ENCODE measurements at places on chromosomes 3 and 15.
A peak's percentile ranks its signal among the peaks of the same experiment; 100 is the strongest.

DNA sequence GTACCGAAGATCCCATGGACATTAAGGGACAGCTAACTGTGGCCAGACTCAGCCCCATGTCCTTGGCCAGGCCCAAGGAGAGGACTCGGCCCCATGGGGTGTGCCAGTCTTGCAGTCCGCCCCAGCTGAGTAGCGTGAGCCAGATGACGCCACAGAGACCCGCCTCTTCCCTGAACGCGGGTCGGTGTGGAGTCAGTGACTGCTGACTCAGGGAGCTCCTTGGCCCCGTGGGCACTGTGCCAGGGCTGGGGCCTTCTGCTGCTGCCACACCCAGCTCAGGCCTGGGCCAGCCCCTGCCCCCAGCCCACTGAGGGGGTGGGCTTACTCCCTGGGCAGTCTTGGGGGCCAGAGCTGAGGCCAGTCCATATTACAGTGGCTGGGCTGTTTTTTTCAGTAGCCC, 52.8 kb downstream of the PLXNA1 start:
- DNase-seq, result no peak

GRCh38 chr3:104642827-104643226, 723.9 kb upstream of the ALCAM start:
- no peak for DNase-seq

DNA sequence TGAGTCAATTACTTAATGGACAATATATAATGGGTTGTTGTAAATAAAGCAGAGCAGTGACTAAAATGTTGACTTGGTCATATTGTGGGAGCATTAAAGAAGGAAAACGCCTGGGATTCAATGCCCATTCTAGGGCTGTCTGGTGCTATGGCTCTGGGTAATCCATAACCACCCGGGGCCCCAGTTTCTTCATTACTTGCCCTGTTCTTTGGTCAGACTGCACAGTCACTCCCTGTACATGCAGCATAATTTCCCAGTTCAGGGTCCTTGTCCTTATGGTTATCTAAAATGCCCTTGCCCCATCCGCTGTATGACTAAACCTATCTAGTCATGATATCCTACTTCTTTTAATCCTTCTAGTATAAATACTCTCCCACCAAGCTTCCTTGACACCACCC, 27.5 kb upstream of the DENND4A start:
- DNase-seq, result peak; percentile 6

DNA sequence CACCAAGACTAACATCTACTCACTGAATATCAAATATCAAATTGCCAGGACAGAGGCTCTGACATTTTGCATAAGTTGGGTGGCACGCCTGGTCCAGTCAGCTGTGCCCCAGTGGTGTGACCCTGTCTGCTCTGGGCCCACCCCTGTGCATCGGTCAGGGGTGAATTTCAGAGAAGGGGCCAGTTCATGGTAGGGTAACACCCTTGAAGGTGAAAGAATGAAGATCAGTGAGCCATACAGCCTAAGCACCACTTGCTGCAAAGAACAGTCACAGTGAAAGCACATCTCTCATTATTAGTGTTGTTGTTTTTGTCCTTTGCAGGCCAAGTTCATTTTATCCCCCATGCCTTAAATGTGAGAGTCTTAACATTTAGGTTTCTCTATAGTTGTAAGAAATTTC, 86.8 kb downstream of the MYRIP start:
- DNase-seq, result no peak

GRCh38 chr3:148815316-148816110, 12.1 kb upstream of the CPB1 start:
- DNase-seq, result no peak

DNA sequence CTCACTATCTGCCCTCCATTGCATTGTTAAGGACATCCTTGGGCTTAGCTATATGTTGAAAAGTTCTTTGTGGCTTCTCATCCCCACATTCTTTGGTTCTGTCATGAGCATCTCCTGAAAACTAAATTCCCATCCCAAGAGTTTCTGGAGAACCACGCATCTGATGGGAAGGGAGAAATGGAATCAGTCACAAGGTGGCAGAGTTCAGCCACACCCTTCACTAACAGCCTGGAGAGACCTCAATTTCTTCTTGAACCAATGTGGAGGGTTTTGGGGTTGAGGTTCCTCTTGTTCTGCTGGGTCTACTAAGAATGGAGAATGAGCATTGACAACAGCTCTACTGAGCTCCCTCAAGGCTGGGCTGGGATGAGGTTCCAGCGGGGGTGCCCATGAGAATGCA, 15.6 kb upstream of the MAGEL2 start:
- DNase-seq, result no peak

- DNase-seq, result no peak
Measured at GRCh38 chr3:137809509-137809908, 45.4 kb downstream of the SOX14 start.

GRCh38 chr3:156093964-156094363, 26.4 kb upstream of the KCNAB1 start:
- no peak for DNase-seq

DNA sequence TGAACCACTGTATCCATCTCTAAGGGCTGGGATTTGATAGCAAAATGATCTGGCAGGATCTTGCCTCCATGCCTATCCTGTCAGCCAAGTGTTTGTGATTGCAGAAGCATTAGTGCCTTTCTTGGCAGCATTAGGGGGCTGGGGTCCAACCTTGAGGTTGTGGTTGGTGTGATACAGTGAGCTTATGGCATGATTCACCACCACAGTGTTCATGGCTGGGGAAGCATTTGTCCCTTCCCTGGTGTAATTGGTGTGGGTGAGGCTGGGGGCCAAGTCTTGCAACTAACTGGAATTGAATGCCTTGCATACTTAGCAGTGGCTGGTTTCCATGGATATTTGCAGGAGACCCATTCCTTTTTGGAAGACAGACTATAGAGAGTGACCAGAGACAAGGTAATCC, 271.0 kb upstream of the TBL1XR1 start:
- no peak for DNase-seq

DNA sequence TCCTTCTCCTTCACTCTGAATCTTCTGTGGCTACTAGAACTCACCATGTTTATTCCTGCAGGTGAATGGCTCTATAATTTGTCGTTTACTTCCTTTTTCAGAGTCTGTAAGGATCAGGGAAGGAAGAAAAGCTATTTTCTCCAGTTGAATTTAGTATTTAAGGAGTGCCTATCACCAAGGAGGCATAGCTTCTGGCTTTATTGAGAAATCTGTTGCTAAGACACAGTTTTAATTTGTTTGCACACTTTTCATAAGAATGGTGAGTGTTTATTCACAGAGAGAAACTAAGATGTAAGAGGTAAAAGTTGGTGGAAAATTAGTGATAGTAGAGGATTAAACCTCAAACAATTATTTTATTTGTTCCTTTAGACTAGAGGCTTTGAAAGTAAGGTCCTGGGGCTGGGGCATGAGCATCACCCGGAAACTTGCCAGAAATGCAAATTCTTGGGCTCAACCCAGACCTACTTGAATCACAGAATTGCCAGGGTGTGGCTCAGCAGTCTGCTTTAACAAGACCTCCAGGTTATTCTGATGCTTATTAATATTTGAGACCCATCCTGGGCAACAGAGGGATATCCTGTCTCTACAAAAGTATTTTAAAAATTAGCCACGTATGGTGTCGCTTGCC, 461.3 kb downstream of the AGBL1 start:
- DNase-seq, result no peak

GRCh38 chr3:127027811-127028548, 45.1 kb downstream of the PLXNA1 start:
- no peak for DNase-seq

DNA sequence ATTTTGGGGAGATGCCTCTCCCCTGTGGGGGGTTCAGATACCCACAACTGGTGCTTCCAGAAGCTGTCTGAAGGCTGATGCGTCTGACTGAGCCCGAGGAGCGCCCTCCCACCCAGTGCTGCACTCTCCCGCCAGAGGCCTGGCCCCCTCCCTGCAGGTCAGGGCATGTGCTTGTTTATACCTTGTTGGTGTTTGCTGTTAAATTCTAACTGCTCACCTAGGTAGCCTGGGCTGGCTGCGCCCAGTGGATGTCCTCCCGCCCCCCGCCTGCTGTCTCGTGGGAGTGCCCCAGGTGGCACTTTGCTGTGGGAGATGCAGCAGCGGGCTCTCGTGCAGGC, 12.9 kb downstream of the KLF13 start:
- DNase-seq, result no peak

- peak; percentile 91 for DNase-seq
Measured at GRCh38 chr3:60025096-60026050, 975.5 kb upstream of the CFAP20DC start.

DNA sequence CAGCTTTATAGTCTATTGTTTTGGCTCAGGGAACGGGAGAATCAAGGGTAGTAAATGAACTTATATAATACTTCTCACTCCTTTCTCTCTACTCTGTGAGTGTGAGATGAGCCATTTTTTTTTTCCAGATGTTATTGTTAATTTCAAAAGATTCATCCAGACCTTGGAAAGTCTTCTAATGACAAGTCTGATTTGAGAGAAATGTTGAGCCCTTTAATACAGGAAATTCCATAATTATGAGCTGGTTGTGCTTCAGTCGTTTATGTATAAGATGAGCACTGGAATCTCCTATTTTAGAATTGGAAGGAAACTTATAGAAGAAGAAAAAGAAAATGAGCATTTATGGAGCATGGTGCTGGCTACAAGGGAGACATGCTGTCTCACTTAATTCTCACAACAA, 92.0 kb downstream of the FBN1 start:
- DNase-seq, result no peak

All from HAP-1 (cell line).